EH (cell line): ENCODE measurements at places on chromosomes 3 and 15.
A peak's percentile ranks its signal among the peaks of the same experiment; 100 is the strongest.

DNA sequence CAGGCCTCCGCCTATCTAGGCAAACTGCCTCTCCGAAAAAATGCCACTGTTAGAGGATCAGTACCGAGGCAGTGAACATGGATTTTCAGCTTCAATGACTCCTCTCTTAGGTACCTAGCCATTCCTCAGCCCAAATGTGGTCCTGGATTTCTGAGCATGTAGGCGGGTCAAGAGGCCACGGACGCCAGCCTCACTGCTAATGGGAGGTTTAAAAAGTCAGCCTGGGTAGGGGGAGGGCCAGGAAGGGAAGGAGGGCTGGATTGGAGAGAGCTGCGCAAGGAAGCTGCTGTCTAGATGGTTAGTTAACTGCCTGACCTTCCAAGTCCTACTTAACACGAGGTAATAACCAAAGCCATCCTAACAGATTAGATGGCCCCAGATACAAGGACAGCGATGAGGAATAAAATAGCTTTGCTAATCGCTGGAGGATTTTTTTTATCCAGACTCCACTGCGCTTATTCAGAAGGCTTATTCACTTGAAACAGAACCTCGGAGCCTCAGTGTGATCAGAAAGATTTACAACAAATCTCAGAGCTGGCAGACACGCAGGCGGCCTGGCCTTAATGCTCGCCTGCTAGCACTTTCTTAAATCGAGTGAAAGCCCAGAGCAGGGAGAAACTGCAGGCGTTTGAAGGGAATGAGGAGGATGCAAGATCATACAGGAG lies 34.3 kb downstream of the TLE3 start:
- DNase-seq: no peak

DNA sequence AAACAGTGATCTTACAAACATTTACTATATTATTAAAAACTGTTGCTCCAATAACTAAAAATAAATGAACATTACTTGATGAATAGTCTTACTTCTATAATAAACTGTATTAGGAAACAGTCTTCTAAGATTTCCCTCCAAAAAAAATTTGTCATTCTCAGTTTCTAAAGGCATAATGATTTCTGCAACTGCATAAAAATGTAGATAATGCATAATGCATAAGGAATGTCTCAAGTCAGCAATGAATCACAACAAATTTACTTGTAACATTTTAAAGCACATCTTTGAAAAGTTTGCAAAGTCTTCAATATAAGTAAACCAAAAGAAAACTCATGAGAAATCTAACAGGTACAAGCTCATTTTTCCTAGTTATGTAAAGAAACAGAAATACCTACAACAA lies 113.5 kb downstream of the VPS13C start:
- DNase-seq: peak; percentile 50

GRCh38 chr3:102714567-102714966 lies 279.8 kb downstream of the ZPLD1 start:
- DNase-seq: no peak

GRCh38 chr3:178310949-178311348 lies 225.3 kb upstream of the KCNMB2 start:
- DNase-seq: no peak

GRCh38 chr3:188370081-188370830 lies 216.3 kb downstream of the LPP start:
- no peak for DNase-seq

- DNase-seq: peak; percentile 27
These were observed 67.2 kb upstream of the DLG1 start for GRCh38 chr3:197365586-197365985.

GRCh38 chr15:94451466-94451865 lies 220.1 kb downstream of the MCTP2 start:
- no peak for DNase-seq

- no peak for DNase-seq
These were observed 94.6 kb upstream of the PLXNA1 start for GRCh38 chr3:126888186-126888760.

DNA sequence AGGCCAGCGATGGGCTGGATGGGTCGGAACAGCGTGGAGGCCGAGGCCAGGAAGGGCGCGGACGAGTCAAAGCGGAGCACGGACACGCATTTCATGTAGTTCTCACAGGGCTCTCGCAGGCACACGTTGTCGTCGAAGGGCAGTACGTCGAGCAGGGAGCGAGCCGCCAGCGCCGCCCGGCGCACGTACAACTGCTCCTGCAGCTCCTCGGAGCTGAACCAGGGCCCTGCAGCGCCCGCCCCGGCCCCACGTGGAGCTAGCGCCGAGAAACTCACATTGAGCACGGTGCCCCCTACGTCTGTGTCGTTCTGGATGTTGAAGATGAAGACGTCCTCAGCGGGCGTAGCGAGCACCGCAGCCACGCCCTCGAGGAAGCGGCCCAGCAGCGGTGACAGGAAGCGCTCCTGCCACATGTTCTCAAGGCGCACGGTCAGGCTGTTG lies 5.8 kb downstream of the CELSR3 start:
- peak; percentile 20 for DNase-seq

DNA sequence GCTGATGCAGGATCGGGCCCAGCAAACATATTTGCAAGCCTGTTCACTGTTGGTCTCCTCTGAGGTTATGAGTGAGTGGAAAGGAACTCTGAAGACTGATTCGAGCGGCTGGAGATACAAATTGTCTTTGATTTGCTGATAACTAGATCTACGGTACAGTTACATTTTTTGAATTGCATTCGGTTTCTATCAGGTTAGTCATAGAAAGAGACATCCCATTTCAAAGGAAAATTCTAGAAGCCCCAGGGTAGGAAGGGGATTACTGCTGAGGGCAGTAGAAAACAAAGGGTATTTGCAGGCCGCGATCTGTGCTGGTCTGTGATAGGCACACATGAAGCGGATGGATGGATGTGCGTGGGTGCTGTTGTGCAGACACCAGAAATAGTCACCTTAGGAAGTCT lies 228.4 kb downstream of the ITPR1 start:
- peak; percentile 96 for DNase-seq

GRCh38 chr15:35560258-35560657 lies 14.3 kb upstream of the DPH6 start:
- DNase-seq: no peak

- no peak for DNase-seq
These were observed 2.2 kb upstream of the BBX start for GRCh38 chr3:107520535-107520934.

DNA sequence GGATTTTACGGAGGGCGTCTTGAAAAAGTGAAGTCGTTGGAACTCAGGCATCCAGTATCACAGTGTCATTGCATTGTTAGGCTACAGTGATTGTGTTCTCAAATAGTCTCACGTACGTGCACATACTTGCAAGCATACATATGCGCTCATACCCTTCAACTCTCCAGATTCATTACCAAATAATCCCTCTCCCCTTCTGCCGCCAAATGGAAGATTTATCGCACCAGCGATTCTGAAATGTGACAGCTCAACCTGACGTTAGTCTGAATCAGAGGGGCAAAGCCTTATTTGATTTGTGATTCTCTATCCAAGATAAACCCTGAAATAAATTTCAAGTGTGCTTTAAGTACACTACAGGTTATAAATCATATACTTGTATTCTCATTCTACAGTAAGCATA lies 119.4 kb downstream of the GADL1 start:
- DNase-seq: no peak

- DNase-seq: no peak
These were observed 10.7 kb upstream of the UBE2E1 start for GRCh38 chr3:23795096-23795495.

DNA sequence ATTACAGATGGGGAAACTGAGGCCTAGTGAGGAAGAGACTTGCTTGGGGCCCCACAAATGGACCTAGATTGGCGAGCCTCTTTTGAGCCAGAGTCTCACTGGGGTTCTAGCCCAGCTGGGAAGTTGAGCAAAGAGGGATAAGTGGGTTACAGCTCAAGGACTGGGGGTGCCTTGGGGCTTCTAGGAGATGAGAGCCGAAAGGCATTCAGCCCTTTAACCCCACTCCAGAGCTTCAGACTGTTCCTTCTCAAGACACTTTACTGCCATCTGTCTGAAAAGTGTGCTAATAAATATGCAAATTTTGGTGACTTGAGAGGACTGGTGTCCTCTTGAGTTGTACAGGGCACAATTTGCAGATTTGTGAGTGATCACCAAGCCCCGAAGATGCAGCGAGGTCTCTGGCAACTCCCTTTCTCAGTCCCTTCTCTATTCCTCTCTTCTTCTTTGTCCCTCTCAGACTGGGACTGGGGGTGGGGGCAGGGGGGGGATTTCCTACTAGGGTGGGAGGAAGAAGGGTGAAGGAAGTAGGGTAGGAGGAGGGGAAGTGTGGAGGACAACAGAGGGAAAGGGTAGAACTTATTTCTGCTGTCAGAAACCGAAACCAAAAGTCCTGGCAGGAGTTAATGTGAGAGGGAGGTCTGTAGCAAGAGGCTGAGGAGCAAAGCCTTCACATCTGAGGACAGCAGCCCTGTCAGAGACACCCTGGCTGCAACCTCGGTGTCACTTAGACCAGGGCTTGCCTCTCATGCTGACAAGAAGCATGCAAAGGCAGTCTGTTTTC lies 16.2 kb upstream of the ANKDD1A start:
- peak; percentile 60 for DNase-seq

- DNase-seq: no peak
These were observed 4.2 kb upstream of the FGF7 start for GRCh38 chr15:49418811-49419210.

- DNase-seq: peak; percentile 69
These were observed 172.5 kb downstream of the MTHFS start for GRCh38 chr15:79724312-79724711.

DNA sequence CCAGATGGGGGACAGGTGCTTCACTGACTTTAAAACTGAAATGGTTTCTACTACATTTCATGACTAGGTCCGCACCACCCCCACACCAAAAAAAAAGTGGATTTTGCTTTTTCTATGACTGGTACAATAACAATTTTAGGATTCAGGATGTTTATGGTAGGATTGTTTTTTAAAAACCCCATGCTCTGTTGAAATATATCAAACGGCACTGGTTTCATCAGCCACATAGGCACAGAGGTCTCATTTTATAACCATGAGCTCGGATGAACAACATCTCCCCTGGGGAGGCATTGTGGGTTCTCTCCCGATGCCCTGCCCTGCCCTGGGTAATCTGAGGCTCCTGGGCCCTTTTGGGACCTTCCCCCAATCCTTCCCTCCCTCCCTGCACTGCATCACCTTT lies 202.7 kb upstream of the KBTBD8 start:
- peak; percentile 59 for DNase-seq

DNA sequence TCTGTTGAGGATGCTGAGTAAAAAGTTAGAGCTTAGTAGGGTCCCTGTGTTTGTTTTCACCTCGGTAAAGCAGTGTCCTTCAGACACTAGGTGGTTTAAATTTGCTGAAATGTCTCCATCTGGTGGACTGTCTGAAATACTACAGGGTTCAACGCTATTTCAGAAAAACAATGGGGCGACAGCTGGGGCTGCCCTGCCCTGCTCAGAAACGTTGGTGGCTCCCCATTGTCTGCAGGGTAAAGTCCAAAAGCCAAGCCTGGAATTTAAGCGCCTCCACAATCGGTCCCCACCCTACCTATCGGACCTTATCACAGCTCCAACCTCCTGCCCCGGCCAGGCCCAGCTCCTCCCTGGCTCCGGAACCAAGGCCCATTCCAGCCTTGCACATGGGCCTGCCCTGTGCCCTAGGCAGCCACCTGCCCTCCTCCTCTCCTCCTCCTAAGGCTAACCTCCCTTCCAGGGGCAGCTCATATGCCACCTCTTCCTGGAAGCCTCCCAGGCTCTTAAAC lies 4.3 kb upstream of the TSEN2 start:
- DNase-seq: peak; percentile 58

DNA sequence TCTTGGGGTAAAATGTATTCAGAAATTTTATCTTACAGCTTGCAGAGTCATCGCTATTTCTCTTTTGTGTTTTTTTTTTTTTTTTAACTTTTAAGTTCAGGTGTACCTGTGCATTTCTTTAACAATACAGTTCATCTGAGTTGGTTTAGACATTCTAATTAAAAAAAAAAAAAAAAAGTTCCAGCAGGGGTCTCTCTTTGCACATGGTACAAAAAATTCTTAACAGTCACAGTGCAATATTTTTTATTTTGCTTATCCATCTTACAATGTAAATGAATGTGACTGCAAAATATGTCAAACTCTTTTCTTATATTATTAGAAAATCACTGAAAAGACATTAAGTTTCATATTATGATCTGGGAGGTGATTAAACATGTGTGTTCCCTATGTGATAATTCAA lies 47.5 kb upstream of the SLC9A9 start:
- peak; percentile 3 for DNase-seq

GRCh38 chr3:42852441-42852840 lies 23.2 kb downstream of the CYP8B1 start:
- no peak for DNase-seq
